NCI-H2081 (cell line): ENCODE measurements at places on chromosomes 1 and 21.

DNA sequence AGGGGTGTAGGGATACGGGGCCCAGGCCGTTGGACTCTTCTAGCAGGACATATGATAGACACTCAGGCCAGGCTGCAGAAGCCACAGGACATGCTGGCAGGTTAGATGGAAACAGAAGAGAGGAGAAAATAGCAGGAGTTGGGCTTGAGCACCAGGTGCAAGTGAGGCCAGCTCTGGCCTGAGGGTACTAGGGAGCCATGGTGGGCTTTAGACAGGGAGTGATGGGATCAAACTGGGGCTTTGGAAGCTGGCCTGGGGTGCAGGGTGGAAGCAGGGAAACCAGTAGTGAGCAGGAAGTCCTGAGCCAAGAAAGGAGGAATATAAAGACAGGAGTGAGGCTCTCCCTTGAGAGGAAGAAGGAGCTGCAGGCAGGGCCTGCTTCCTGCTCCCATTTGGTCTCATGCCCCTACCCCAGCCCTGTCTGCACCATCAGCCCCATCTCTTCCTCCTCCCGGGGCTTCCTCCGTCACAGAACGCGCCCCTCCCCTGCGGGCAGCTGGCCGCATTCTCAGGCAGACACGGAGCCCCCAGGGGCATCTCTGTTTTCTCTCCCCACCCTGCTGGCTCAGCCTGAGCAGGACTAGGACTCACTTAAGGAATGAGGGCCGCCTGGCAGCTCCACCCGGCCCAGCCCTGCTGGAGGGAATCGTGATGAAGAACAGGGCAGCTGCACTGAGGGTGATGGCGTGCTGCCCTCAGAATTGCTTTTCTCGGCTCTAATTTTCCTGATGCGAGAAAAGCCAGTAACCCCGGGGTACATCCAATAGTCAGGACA lies 165.5 kb upstream of the TMEM51 start:
- no peak for DNase-seq

DNA sequence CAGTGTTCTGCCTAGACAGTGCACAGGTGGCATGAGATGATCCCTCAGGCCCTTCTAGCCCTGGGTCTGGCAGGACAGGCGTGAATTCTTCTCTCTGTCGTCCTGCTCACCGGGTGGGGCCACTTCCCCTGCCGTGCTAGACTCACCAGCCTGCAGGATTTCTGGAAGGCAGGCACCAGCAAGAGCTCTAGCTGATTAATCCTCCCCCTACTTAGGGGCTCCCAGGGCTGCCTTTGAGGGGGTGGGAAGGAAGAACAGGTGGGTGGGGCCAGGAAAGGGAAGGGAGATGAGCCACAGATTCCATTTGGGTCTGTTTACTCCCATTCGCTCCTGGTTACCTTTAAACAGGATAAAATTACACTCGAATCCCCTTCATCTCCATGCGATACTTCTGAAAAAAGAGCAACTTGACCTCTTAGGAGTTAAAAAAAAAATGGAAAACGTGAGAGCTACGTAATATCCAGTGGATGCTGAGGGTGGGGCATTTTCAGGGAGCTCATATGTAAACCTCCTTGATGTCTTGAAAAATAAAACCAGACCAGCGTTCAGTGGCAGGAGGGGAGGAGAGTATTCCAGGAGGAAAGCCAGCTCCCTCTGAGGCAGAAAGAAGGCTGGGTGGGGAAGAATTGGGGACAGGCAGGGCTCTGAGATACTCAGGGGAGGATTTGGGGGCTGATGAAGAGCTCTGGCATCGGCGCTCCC lies 665.5 kb downstream of the PTPRU start:
- DNase-seq, result no peak

- DNase-seq, result no peak
Observed at GRCh38 chr1:50566405-50566804, 143.2 kb upstream of the DMRTA2 start.

DNA sequence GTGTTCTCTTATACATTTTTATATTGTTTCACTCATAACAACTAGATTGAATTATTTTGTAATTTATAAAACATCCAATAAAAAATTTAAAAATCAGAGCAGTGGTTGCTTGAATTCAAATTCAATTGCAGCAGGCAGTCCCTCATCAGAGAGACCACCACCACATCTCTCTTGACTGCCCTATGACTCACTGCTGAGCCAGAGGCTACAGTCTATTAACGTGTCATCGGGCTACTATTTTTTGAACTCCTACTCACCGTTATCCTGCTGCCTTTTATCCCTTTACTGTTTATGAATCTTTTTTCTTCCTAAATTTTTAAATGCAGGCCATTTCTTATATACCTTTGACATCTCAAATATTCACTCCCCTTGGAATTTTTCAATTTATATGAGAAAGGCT lies 144.7 kb downstream of the BARHL2 start:
- no peak for DNase-seq

- no peak for DNase-seq
Observed at GRCh38 chr1:248140846-248141245, 4.1 kb upstream of the OR2M5 start.

- no peak for DNase-seq
Observed at GRCh38 chr1:11391327-11391726, 87.6 kb upstream of the DISP3 start.
